ENCODE measurements at places on chromosomes 2 and 18.
A peak's percentile ranks its signal among the peaks of the same experiment; 100 is the strongest.

DNA sequence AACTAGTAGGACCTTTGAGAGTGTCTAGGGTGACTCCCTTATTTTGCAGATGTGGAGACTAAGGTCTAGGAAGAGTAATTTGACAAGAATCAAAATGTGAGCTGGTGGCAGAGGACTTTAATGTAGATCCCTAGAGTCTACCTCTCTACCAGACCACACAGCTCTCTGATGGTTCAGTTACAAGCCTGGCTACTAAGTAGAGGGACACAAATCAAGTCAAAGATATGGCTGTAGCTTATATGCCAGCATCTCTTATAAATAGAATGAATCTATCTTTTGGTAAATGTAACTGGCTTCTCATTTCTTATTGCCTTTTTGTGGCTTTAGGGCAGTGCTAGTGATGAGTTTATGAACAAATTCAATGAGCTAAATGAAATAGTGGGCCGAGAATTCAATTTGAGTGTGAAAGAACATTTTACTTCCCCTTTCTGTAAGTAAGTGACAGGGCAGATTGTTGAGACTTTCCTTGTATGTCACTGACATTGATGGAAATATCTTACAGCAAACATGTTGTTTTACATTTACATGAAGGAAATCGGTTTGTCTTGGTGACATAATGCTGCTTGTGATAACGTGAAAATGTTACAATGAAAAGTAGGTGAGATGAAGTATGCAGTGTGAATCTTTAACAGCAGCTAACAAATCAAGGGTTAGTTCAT, 28.3 kb downstream of the CSRNP3 start:
- no peak for DNase-seq

- no peak for DNase-seq
Observed at GRCh38 chr2:118843483-118844132, 3.8 kb downstream of the EN1 start.

DNA sequence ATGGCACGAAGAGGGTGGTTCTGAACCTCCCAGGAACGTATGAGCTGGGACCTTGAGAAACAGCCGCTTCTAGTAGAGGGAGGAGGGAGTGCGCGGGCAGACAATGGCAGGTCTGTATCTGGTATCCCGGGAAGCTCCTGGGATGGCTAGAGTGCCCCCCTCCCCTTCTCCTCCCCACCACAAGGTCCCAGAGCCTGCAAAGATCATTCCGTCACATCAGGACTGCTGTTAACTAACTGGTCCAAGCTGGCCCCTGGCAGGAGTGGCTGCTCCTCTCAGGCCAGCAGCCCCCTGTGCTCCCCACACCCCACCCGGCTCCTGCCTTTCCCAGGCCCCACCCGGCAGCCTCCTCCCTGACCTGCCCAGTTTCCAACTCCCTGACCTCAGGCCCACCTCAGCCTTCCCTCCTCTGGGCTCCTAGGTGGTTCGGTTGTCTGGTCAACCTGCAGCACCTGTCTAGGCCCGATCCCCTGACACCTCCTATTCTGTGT, 75.0 kb downstream of the TPO start:
- DNase-seq: no peak

DNA sequence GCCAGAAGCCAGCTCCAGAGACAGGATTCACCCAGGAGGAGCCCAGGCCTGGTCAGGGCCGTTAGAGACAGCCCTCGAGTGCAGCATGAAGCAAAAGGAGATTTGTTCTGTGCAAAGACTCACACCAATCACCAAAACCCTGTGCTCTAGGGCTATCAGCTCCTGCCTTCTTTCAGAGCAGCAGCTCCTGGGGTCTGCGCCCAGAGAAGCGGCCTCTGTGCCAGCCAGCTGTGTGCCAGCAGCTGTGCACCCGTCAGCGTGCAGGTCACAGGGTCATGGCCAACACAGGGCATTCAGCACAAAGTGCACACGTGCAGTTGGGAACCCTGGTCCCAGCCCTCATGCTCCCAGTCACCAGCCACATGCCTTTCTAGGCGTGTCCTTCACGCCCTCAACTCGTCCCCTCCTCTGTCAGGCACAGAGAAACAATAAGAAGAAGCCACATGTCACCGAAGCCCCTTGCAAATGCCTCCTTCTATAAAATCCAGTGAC, 49.3 kb downstream of the ZNF516 start:
- DNase-seq: no peak

DNA sequence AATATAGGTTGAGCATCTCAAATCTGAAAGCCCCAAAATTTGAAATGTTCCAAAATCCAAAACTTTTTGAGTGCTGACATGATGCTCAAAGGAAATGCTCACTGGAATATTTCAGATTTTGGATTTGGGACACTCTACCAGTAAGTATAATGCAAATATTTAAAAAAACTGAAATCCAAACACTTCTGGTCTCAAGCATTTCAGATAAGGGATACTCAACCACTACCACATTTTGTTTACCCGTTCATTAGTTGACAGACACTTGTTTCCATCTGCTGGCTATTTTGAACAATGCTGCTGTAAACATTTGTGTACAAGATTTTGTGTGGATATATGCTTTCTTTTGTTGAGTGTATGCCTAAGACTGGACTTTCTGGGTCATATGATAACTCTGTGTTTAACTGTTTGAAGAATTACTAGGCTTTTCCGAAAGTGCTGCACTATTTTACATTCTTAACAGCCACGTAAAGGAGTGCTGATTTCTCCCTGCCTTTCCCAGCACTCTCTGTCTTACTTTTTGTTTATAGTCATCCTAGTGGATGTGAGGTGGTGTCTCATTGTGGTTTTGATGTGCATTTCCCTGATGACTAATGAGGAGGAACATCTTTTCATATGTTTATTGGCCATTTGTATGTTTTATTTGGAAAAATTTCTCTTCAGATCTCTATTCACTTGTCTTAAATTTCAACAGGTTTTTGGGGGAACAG, 19.5 kb upstream of the DCDC2C start:
- DNase-seq: no peak

DNA sequence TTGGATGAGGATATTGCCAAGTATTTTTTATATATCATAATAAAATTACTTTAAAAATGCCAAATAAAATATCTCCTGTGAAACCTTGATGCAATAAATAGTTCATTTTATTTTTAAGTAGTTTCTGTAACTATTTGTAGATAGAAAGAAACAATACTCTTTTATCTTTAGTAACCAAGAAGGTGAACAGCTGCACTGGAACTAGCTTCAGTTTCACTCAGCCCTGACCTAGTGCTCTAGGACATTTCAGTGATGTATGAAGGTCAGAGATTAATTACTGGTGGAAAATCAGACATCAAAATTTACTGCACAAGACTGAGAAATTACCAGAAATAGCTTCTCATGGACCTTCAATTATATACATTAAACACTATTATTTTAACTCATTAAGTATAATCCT, 1305.0 kb downstream of the CNTNAP5 start:
- DNase-seq: no peak

GRCh38 chr18:62612776-62613175, 90.0 kb downstream of the ZCCHC2 start:
- DNase-seq: no peak

- DNase-seq: no peak
Observed at GRCh38 chr2:236954641-236955040, 131.0 kb upstream of the COPS8 start.

DNA sequence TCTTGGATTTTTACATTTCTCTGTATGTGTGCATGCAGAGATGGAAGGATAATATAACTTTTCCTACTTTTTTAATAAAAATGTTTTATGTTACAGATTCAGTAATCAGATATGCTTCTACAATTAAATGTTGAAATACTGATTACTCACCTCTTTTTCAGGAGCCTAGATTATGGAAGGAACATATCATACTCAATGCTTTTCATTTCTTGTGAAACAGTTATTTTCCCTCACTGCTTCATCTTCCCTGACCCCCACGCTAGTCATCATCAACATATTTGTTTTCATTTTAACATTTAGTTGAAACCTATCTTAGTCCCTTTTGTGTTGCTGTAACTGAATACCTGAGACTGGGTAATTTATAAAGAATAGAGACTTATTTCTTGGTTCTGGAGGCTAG, 190.7 kb downstream of the WDR7 start:
- no peak for DNase-seq

- DNase-seq: no peak
Observed at GRCh38 chr2:162435676-162436075, 91.7 kb downstream of the GCA start.

- DNase-seq: no peak
Observed at GRCh38 chr2:127226520-127227263, 6.6 kb upstream of the CYP27C1 start.

DNA sequence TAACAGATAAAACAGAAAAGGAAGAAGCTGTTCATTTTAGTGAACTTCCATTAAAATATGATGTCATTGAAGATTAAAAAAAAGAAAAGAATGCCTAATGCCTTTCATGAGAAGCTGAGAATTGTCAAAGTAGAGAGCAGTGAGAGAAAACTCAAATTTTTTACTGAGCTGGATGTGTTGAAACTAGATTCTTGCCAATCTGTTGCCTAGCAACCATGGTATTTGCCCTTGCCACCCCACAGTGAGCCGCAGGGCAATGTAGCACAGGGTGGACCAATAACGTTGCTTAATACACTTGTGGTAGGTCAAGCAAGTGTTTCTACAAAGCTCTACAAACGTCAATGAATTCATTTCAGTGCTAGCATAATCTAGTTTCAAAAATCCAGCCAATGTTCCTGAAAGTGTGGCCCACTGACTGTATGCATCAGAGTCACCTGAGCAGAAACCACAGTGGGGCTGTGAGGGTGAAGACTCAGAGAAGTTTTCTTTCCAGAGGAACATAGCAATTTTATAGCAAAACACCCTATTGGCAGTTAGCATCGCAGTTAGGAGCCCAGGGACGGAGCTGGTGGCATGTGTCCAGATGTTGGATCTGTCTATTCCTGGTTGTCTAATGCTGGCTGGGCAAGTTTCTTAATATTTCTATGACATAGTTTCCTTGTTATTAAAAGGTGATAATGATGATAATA, 132.2 kb downstream of the DOCK10 start:
- peak; percentile 81 for DNase-seq

GRCh38 chr2:151843691-151844061, 15.5 kb upstream of the ARL5A start:
- no peak for DNase-seq

GRCh38 chr2:25151718-25152117, 16.7 kb downstream of the POMC start:
- DNase-seq: no peak

GRCh38 chr2:21014364-21015280, 29.3 kb downstream of the APOB start:
- no peak for DNase-seq

GRCh38 chr18:54835944-54836343, 7.7 kb downstream of the RAB27B start:
- DNase-seq: no peak

DNA sequence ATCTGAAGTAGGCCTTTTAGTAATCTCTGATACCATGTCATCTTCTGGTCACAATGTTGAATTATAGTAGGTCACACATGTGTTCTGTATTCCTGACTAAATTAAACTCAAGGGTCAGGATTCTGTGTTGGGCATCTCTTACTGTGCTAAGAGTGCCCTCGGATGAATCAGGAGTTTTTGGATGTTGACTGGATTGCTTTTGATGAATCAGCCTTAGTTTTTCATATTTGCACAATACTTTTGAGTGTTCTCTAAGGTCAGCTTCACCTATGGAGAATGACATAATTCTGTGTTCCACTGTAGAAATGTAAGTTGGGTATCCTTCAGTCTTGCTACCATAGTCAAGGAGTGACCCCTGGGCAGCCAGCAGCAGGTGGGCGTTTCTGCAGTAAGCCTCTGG, 190.1 kb downstream of the PTPRM start:
- DNase-seq: no peak

GRCh38 chr2:199705538-199705937, 145.5 kb downstream of the FTCDNL1 start:
- no peak for DNase-seq

- no peak for DNase-seq
Observed at GRCh38 chr2:200860092-200860795, 4.2 kb downstream of the CLK1 start.

- no peak for DNase-seq
Observed at GRCh38 chr2:46072101-46072820, 224.9 kb upstream of the EPAS1 start.

DNA sequence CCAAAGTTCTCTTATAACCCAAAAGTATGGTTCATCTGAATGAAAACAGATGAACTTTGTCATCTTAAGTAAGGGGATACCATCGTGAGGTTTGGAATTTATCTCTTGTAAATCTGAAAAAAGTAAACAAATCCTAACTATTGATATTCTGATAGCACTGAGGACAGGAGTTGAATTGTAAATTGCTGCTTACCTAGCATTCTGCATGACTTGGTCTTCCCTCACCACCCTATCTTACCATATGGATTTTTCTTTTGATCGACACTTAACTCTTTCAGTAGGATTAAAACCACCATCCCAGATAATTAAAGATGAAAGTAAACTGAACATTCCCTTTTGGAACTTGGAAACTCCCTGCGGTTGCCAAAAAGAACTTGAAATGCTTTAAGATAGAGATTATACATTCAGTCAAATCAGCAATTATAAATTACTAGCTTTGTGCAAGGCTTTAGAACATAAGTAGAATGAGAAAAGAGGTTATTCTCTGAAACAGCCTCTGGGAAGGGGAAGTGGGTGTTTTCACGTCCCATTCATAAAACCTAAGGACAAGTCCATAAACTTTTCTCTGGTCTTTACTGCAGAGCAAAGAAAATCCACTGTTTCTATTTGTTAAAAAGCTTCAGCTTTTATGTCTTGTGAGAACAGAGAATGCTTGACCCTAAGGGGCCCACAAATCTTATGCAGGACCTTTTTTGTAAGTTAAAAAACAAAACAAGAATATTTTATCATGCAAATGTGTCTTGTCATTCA, 49.7 kb upstream of the ZNF397 start:
- DNase-seq: no peak

DNA sequence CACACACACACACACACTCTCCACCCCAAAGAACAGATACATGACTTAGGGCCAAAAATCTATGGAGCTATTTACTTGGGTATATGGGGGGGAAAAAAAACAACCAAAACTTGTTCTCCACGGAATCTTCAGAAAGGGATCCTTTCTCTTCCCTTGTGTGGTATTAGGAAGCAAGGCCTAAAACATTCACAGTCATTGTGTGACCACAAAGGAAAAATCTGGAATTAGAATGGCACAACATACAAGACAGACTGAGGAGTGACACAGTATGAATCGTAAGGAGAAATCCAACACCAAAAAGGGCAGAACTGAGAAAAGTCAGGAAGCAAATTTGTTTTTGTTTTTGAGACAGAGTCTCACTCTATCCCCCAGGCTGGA, 70.3 kb downstream of the ASXL2 start:
- peak; percentile 16 for DNase-seq

DNA sequence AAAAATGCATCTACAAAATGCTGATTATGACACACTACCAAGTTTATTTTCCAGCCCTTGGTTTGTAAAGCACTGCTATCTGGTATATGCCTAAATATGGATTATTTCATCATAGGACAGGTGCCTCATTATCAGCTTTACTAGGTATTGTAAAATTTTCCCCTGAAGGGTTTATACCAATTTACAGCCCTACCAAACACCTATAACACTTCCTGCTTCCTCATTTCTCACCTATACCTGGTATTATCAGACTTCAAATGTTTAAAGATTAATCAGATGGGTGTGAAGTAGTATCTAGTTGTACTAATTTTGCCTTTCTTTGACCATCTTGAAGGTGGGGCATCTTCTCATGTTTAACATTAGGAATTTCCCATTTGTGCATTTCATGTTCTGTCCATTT, 26.8 kb downstream of the RMND5A start:
- no peak for DNase-seq

All from AG09309 (cell line).